ENCODE measurements at places on chromosomes 12 and 14.

DNA sequence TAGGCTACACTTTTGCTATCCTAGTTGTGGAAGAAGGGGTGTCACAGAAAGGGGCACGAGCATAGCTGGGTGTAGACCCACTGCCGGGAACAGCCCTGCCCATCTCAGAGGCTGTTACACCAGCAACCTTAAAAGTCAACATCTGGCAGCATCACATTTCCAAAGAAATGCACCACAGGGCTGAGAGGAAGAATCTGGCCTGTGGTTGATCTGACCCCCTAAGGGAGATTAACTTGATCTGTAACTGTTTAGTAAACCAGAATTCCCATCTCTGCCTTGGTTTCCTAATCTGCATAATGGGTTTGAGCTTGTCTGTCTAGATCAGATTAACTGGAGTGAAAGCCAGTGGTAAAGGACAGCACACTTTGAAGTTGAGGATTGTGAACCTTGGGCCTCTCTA lies 1.3 kb downstream of the LRP1-AS start:
- DNase-seq: no peak

GRCh38 chr12:1592444-1593173 lies 1.8 kb downstream of the FBXL14 start:
- DNase-seq: peak; percentile 39

- no peak for DNase-seq
Observed at GRCh38 chr12:6929466-6930452, 2.0 kb downstream of the ATN1 start.

- DNase-seq: no peak
Observed at GRCh38 chr14:36130186-36130585, 46.3 kb downstream of the PTCSC3 start.

- no peak for DNase-seq
Observed at GRCh38 chr14:63229330-63230059, 25.3 kb downstream of the RHOJ start.

DNA sequence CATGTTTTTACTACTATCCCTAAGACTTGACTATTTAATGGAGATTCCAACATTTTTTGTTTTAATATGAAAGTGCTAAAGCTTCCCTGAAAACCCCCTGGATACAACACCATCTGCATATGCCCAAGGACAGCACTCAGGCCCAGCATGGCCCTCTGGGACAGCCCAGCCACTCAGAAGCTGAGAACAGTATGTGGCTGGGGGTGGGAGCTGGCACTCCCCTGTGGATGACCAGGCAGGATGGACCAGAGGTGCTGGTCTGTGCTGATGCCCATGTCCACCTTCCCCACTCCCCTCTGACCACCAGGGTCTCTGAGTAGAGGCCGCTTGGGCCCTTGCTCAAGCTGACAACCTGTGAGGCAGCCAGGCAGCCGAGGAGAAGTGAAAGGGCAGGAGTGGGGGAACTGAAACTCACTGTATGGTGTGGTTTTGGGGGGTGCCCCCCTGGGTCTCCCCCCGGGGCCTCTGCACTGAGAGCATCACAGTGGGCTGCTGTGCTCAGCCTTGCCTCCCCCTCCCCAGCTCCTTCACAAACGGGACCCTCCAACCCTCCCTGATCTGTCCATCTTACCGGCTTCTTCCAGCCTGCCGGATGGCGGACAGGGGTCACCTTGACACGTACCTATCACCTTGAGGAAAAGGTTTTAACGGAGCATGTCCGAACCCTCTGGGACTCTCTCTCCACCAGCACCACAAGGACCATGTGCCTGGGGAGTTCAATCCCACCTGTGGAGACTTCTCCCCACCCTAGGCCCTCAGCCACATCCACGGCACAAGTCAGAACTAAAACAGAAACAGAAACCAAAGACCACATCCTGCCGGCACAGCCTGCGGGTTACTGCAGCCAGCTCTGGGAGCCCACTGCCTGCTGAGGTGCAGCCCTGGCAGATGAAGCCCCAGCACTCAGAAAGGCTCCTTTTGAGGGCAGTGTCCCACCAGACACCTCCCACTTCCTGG lies at the start of gene TMEM229B:
TMEM229B (minus strand) TSS at position 785 of the 957 bp plus-strand sequence. CDS start 14,798 bp downstream, outside the sequence.
- DNase-seq: no peak

- DNase-seq: no peak
Observed at GRCh38 chr12:18373181-18373580, 111.9 kb downstream of the PIK3C2G start.
